ENCODE measurements at places on chromosomes 4 and X.

DNA sequence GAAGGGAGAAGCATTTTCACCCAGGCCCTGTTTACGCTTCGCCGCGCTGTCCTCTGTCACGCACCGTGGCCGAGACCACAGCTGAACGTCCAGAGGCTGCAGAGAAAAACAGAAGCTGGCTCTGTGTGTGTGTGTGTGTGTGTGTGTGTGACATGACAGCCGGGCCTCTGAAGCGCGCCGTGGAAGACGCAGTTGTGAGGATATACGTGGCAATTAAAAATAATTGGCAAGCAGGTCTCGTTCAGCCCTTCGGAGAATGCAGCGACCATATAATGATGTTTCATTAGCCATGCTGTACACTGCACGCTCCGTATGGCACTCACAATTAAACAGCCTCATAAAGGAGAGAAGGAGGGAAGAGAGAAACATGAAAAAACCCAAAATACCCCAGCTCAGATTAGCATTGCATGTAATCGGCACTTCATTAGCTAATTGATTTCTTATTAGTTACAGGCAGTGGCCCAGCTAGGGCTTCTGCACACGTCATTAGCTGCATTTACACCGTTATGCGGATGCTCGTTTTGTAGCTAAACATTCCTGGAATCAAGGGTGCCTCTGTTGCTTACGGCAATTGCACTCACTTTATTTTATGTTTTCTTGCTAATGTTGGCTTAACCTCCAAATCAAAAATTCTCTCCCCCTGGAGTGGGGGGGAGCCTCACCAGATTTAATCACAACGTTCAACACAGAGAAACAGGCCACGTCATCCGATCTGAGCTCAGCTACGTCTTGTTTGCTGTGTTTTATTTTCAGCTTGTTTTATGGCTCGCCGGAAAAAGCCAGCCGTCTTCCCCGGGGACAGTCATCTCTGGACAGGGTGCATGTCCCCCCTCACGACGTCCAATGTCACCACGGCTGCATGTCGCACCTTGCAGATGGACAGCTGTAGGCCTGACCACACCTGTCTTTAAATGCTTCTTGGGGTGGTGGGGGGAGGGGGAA lies 74.6 kb upstream of the SHOX start:
- DNase-seq, result no peak

DNA sequence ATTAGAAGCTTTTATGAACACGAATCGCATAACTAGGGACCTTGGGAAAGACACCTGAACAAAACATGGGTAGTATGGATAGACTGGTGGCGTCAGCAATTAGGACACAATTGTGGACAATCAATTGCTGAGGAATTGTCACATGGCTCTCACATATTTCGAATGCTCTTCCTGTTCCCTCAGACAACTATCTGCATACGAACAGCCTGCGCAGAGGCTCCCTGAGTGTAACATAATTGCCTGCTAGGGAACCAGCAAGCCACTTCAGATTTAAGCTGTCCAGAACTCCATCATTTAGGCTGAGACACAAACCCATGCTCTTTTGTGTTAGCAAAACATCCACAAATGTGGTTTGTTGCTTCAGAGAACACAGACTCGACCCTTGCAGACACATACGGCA lies 160.8 kb downstream of the MGST2 start:
- no peak for DNase-seq

- DNase-seq, result no peak
These were observed 73.9 kb downstream of the GC start for GRCh38 chr4:71709961-71710360.

- no peak for DNase-seq
These were observed 130.7 kb upstream of the CTSO start for GRCh38 chr4:156084373-156084772.

DNA sequence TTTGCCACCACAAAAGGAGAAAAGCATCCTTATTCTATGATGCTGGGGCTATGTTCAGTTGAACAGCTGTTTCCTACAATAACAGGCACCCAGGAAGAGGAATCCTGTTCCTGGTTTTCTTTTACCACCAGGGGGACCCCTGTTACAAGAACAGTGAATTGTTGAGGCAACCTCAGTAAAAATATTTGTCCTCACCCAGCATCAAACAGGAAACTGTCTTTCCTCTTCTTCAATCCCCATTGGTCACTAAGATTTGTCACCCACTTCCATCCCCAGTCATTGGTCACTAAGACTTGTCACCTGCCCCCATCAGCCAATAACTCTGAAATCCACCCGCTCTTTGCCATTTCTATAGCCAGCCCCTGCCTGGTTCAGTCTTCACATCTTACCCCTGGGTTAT lies 143.5 kb upstream of the GALNT7 start:
- no peak for DNase-seq

GRCh38 chrX:80556148-80556547 lies 135.9 kb downstream of the TENT5D start:
- no peak for DNase-seq

- no peak for DNase-seq
These were observed 30.7 kb downstream of the TSC22D3 start for GRCh38 chrX:107744868-107745267.

DNA sequence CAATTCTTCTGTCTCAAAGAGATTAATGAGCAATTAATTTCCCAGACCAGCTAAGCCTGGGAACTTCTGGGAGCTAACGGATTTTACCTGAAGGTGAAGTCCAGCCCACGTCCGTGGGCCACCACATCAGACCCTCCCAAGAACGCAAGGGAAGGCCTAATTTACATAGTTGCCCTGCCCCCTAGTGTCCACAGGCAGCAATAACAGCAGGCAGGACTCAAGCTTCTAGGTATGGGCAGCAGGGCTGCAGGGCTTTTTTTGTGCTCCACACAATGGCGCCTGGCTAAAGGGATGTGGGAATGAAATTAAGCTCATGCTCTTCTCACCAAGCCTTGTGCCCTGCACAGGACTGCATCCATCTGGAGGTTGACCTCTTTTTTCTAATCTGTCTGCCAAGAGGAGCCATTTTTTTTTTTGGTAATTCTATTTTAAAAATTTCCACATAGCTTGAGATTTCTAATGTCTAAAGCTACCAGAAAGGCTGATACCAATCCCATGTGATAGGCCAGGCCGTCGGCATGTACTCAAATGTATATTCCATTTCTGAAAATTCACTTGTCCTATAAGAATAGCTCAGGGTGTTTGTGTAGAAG lies 111.9 kb upstream of the TMEM164 start:
- peak; percentile 8 for DNase-seq

GRCh38 chr4:163166041-163166579 lies 580 bp downstream of the NAF1 start:
- DNase-seq, result peak; percentile 8

- no peak for DNase-seq
These were observed 202.5 kb upstream of the MAB21L2 start for GRCh38 chr4:150379454-150379853.

GRCh38 chrX:27600686-27601085 lies 10.5 kb downstream of the DCAF8L2 start:
- no peak for DNase-seq

GRCh38 chrX:100830143-100830542 lies 10.0 kb downstream of the CSTF2 start:
- no peak for DNase-seq

DNA sequence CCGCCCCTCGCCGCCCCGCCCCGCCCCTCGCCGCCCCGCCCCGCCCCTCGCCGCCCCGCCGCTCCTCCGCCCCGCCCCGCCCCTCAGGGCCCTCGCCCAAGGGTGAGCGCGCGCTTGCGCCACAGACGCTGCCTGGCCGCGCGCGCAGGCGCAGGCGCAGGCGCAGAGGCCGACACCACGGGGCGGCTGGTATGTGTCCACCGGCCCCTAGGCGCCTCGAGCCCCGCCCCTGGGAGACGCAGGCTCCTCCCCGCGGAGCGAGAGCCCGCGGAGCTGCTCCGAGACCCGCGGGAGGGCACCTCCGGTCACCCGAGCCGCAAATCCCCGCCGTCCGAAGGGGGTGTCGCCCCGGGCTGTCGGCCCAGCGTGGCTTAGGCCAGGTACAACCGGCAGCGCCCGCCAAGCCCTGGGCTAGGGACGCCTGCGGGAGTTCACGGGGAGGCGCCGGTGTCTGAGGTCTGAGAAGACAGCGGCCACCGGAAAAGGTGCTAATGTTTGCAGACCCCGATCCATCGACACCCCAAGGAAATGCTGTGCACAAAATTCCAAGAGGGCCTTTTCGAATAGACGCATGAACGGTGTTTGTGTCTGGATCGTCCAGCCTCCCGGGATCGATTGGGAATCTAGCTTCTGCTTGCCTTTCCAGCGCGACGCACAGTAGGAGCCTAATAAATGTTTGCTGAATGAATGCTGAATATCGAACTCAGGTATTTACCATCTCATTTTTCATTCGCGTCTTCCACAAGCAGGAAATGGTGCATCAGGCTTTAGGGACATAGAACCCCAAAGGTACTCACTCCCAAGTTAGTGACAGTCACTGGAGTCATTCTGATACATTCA lies 473 bp upstream of the CCNQ start:
- peak; percentile 65 for DNase-seq

DNA sequence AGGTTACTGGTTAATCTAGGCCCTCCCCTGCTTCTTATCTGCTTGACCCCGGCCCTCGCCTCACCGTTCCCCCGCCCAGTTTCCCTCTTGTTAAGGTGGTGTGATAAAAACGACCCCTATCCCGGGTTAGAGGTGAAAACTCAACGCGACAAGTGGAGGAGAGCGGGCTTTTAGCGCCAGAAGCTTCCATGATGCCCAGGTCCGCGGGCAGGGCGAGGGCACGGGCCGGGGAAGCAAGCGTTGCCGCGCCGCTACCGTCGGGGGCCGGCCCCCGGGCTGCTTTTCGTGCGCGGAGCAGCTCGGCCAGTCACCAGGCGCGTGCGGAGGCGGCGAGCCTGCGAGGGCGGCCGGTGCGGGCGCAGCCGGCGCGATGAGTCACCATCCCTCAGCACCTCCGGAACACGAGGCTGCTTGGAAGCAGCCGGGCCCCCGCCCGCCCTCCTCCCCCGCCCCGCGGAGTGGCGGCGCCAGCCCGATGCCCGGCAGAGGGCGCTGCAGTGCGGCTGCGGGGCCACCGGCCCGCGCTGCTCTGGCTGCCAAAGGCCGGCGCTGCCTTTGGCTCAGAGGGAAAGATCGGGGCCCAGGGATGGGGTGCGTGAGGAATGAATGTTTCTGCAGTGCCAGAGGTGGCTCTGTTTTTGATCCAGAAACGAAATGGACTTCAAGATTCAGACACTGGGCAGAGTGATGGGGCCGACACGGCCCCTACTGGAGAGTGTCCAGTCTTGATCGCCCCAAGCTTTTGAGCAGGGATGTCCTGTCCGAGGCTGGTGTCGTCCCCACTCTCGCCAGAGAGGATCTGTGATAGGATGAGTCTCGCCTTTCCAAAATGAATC lies 107.8 kb downstream of the NHSL2 start:
- DNase-seq, result peak; percentile 66

DNA sequence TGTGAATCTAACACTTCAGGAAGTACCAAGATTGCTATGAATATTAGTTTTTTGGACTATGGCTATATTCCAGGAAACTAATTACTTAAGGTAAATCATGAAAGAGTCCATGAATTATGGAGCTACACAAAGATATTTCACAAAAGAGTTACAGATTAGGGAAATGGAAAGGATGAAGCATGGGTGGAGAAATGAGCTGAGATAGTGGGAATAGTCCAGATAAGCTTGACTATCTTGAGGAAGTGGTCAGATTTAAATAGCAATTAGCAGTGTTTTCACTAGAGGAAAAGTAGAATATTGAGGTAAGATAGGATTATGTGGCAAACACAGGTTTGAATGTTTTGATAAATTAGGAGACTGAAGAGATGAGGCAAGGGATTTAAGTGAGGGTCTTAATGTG lies 42.1 kb upstream of the C1GALT1C1 start:
- no peak for DNase-seq

- DNase-seq, result no peak
These were observed 99.1 kb downstream of the TRAPPC11 start for GRCh38 chr4:183758061-183758757.

- no peak for DNase-seq
These were observed 13.1 kb downstream of the CASP3 start for GRCh38 chr4:184636144-184636543.

Data from stimulated activated CD8-positive, alpha-beta memory T cell treated with anti-CD3 and anti-CD28 coated beads, Interleukin-2, amount 100 ng/mL, for 1 hour (primary cell).